ENCODE measurements at places on chromosomes 1 and 21. TPM values are rescaled to one million over a fixed set of nuclear protein-coding genes. Genes with fewer than 3 reads are reported as not detected.
A peak's percentile ranks its signal among the peaks of the same experiment; 100 is the strongest.

The BACE2 gene
- 16.3 TPM for total RNA-seq

The SAMSN1 gene
- 0.44 TPM for total RNA-seq

The FLG2 gene
- total RNA-seq, result not detected

The ROR1 gene
- total RNA-seq, result 19.3 TPM

The LIPI gene
- total RNA-seq, result not detected

The CYP4Z1 gene
- total RNA-seq, result not detected

- no peaks in the 10 kb centered on the region for H3K27me3 ChIP-seq
- H3K27ac ChIP-seq, result no peak overlapping the region
- DNase-seq, result no peak
- no peaks in the 10 kb centered on the region for H3K4me1 ChIP-seq
- H3K36me3 ChIP-seq, result no peaks in the 10 kb centered on the region
Measured at GRCh38 chr1:96424877-96425276, 296.7 kb upstream of the PTBP2 start.

DNA sequence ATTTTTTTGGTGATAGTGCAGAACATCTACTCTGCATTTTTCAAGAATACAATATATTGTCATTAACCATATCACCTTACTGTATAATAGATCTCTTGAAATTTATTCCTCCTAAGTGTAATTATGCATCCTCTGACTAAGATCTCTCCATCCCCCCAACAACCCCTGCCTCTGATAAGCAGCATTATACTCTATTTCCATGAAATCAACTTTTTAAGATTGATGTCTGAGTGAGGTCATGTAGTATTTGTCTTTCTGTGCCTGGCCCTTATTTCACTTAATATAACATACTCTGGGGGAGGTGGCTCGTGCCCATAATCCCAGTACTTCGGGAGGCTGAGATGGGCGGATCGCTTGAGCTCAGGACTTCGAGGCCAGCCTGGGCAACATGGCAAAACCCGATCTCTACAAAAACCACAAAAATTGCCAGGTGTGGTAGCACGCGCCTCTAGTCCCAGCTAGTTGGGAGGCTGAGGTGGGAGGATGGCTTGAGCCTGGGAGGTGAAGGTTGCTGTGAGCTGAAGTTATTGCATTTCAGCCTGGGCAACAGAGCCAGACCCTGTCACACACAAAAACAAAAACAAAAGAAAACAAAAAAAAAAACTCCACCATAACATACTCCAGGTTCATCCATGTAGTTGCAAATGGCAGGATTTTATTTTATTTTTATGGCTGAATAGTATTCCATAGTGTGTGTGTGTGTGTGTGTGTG lies 5.7 kb downstream of the ACOT11 start:
- no peaks in the 10 kb centered on the region for H3K36me3 ChIP-seq
- H3K27me3 ChIP-seq, result no peaks in the 10 kb centered on the region
- no peak overlapping the region for H3K4me3 ChIP-seq
- no peak for DNase-seq
- H3K4me1 ChIP-seq, result no peaks in the 10 kb centered on the region
- no peak overlapping the region for H3K27ac ChIP-seq

DNA sequence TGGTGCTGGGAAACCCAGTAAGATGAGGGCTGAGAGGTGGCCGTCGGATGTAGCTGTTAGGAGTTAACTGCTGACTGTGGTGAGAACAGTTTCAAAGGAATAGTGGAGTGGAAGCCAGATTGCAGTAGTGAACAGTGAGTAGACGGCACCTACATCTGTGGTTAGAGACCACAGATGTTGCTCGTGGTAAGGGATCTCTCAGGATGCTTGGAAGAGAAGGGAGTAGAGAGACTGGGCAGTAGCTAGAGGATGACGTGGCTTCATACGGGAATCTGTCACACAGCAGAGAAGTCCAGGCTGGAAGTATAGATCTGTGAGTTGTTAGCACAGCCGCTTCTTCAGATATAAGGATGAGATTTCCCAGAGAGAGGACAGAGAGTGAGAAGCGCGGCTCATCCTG lies 7.8 kb upstream of the ARTN start:
- DNase-seq, result no peak
- H3K27me3 ChIP-seq, result no peaks in the 10 kb centered on the region
- no peaks in the 10 kb centered on the region for H3K36me3 ChIP-seq
- H3K4me1 ChIP-seq, result peaks cover 7% of the 10 kb centered on the region

DNA sequence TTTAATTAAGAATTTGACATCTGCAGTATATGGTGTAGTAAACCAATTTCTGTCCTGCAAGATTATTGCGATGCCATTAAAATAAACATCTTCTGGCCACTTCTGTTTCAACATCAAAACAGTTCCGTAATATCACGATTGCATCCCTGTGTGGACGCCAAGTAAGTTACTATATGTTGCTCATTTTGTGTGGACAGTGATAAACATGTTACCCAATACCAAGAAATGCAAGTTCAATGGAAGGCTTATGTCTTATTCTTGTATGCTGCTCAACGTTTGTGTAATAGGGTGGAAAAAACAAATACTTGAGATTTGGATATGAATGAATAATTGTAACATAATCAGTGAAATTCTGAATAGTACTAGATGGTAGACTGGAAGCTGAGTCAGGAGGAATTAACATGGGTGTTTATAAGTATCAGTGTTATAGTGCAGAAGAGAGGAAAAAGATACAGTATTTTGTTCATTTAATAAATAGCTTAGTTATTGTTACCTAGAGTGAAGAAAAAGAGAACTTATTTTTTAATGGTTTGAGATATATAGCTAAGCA lies 15.2 kb downstream of the TTC3 start:
- DNase-seq, result no peak
- no peak overlapping the region for H3K27ac ChIP-seq
- H3K27me3 ChIP-seq, result no peaks in the 10 kb centered on the region
- no peaks in the 10 kb centered on the region for H3K4me1 ChIP-seq
- H3K36me3 ChIP-seq, result no peaks in the 10 kb centered on the region
- no peak overlapping the region for H3K4me3 ChIP-seq

GRCh38 chr1:157110686-157111085 lies 11.1 kb upstream of the ETV3L start:
- H3K27ac ChIP-seq, result no peak overlapping the region
- H3K36me3 ChIP-seq, result no peaks in the 10 kb centered on the region
- H3K4me1 ChIP-seq, result peaks cover 5% of the 10 kb centered on the region
- no peak for DNase-seq
- no peaks in the 10 kb centered on the region for H3K27me3 ChIP-seq

- H3K27ac ChIP-seq, result peak overlapping the region; percentile 86
- peaks cover 7% of the 10 kb centered on the region for H3K36me3 ChIP-seq
- H3K27me3 ChIP-seq, result no peaks in the 10 kb centered on the region
- peaks cover 40% of the 10 kb centered on the region for H3K4me1 ChIP-seq
- DNase-seq, result no peak
- peak overlapping the region; percentile 87 for H3K4me3 ChIP-seq
Measured at GRCh38 chr1:54885807-54886723, 930 bp downstream of the DHCR24 start.

DNA sequence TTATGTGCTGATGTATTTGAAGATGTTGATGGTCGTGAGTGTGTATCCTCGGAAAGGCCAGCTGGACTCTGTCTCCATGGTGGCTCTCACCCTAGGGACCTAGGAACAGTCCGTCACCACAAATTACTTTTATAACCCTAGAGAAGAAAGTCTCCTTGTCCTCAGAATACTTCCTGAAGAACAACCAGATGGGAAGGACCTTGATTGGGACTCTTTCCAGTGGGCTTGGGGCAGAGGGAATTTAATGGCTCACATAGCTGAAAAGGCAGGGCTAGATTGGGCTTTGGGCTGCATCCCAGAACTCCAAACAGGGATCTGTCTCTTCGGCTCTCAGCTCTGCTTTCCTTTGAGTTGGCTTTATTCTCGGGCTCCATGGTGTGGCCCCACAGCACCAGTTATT lies 90.8 kb downstream of the TBX19 start:
- no peak for DNase-seq
- no peak overlapping the region for H3K4me3 ChIP-seq
- H3K27ac ChIP-seq, result no peak overlapping the region
- no peaks in the 10 kb centered on the region for H3K36me3 ChIP-seq

- H3K4me1 ChIP-seq, result peaks cover 33% of the 10 kb centered on the region
- peak overlapping the region; percentile 93 for H3K4me3 ChIP-seq
- no peaks in the 10 kb centered on the region for H3K27me3 ChIP-seq
- no peak for DNase-seq
- peaks cover 6% of the 10 kb centered on the region for H3K36me3 ChIP-seq
Measured at GRCh38 chr1:32180186-32181060, 948 bp downstream of the TXLNA start.

- H3K36me3 ChIP-seq, result no peaks in the 10 kb centered on the region
- DNase-seq, result no peak
- no peak overlapping the region for H3K4me3 ChIP-seq
- H3K27ac ChIP-seq, result no peak overlapping the region
- H3K4me1 ChIP-seq, result no peaks in the 10 kb centered on the region
Measured at GRCh38 chr1:51908499-51908898, 30.0 kb upstream of the NRDC start.

DNA sequence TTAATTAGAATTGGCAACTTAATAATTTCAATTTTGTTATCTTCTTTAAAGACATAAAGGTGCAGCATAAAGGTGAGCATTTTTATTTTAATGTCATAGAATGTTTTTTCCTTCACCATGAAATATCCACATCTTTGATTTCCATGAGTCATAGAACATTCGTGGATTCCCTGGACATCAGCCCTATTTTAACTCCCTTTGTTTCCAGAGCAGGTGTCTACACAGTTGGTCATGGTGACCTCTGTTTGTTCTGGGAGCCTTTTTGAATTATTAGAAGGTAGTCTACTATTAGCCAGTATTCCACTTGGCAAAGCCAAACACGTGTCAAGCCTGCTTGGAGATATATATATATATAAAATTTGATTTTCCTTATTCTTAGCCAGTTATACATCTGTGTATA lies 572.9 kb downstream of the LTN1 start:
- no peak overlapping the region for H3K27ac ChIP-seq
- H3K4me1 ChIP-seq, result no peaks in the 10 kb centered on the region
- H3K4me3 ChIP-seq, result no peak overlapping the region
- H3K36me3 ChIP-seq, result no peaks in the 10 kb centered on the region

DNA sequence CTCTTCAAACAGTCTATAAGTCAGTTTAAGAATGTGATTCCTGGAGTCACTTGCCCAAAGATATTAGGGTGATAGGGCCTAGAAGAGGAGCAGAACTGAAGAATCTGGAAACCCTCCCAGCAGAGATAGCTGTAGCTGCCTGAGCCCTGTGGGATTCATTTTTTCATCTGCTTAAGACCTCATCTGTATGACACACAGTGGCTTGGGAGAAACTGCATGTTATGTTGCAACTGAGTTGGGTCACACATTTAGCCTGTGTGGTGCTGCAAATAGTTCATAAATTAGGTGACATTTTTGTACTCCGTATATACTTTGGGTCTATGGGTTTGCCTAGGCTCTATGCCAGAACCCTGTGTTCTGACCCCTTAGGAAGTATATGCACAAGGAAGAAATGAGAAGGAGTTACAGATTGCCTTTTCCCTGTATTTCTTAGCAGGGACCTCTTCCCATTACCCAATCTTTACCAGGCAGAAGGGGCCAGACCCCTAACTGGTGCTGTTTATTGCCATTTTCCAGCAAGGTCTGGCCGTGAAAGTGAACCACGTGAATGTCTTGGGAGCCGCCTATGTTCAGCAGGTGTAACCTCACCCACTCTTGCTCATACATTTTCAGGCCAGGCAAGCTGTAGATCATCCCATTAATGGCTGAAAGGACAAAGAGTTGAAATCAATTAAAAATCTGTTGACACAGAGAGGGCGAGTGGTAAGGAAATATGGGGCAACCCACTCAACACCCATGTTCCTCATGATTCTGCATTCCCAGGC lies 41.9 kb upstream of the SLC19A2 start:
- no peak for DNase-seq
- no peak overlapping the region for H3K4me3 ChIP-seq
- H3K4me1 ChIP-seq, result no peaks in the 10 kb centered on the region
- peaks cover 10% of the 10 kb centered on the region for H3K27me3 ChIP-seq
- H3K36me3 ChIP-seq, result no peaks in the 10 kb centered on the region
- H3K27ac ChIP-seq, result no peak overlapping the region

DNA sequence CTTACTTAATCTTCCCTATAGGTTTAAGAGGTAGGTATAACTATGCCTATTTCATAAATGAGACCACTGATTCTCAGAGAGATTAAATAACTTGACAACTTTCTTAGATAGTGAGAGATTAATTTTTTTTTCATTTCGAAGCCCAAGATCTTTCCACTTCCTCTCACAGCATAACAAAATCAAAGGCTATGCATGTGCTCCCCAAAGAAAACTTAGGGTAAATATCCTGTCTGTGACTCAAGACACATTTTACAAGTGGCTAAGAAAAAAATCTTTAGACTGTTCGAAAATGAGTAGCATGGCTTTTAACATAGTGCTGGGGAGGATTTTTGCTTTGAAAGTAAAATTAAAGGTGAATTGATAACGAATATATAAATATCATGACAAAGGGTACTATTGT lies 8.2 kb upstream of the C1orf141 start:
- no peak overlapping the region for H3K4me3 ChIP-seq
- H3K27ac ChIP-seq, result no peak overlapping the region
- DNase-seq, result no peak
- H3K4me1 ChIP-seq, result no peaks in the 10 kb centered on the region
- no peaks in the 10 kb centered on the region for H3K36me3 ChIP-seq
- no peaks in the 10 kb centered on the region for H3K27me3 ChIP-seq

- H3K27ac ChIP-seq, result no peak overlapping the region
- DNase-seq, result no peak
- H3K4me3 ChIP-seq, result 0 out of 2 replicates have a peak overlapping the region, but pooled peaks have one; percentile 12
- peaks cover 15% of the 10 kb centered on the region for H3K4me1 ChIP-seq
Measured at GRCh38 chr1:47725000-47725473, 272.1 kb downstream of the TRABD2B start.

DNA sequence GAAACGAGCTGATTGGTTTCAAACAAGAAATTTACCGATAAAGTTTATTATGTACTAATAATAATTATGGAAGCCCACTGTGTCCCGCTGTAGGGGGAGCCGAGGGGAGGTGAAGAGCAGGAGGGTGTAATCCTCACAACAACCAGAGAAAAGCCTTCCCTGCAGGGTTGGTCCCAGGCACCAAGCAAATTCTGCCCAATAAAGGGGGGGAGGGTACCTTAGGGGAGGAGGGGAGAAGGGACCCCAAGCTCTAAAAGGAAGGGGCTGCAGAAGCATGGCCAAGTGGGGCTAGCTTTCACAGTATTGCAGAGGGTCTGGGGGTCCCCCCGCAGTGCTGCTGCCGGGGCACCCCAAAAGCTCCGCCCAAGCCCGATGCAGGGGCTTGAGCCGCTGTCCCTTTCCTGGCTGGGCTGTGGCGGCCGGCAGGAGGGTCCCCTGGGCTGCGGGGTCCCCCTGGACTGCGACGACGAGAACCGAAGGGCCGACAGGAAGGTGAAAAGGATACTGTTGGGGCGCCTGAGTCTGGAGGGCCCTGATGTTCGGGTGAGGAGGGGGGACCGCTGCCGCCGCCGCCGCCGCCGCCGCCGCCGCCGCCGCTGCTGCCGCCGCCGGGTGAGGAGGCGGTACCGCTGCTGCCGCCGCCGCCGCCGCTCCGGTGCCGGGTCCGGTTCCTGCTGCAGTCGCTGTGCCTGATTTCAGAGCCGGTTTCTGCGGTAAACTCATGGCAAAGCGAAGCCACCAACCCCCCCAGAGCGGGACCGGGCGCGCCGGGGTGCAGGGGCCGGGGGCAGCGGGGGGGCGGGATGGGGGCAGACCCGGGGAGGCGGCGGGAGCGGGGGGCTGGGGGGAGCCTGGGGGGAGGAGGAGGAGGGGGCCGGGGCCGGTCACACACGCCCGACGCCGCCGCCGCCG lies 771 bp downstream of the EIF4G3 start:
- peak overlapping the region; percentile 94 for H3K4me3 ChIP-seq
- peaks cover 17% of the 10 kb centered on the region for H3K4me1 ChIP-seq
- H3K27me3 ChIP-seq, result no peaks in the 10 kb centered on the region
- peak overlapping the region; percentile 73 for H3K27ac ChIP-seq
- H3K36me3 ChIP-seq, result peaks cover 3% of the 10 kb centered on the region
- no peak for DNase-seq

Measured in Panc1 (cell line).